ENCODE measurements at places on chromosomes 5 and 9.

DNA sequence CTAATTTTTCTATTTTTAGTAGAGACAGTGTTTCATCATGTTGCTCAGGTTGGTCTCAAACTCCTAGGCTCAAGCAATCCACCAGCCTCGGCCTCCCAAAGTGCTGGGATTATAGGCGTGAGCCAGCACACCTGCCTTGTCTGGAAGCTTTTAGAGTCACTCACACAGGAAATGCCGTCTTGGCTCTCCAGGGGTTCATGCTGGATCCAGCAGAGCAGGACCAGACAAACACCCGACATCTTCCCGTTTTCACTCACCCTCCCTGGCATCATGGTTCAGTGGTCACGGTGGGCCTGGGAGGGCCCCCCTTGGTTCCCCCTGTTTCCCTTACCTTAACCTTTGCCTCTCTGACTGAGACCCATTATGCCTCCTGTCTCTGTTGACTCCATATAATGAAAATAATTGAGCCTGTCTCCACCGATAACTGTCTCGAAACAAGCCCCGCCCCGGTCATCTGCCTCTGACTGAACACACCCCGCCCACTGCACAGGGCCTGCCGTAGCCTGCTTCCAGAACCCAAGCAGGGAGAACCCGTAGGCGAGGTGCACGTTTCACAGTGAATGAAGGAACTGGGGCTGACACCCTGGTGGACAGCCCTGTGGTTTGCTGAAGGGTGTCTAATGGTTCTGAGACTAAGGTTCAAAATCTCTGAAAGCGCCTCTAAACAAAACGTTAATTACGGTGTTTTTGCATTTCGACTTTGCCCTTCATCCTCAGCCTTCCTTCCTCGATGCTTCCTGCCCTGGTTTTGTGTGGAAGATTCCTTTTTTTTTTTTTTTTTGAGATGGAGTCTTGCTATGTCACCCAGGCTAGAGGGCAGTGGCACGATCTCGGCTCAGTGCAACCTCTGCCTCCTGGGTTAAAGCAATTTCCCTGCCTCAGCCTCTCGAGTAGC is 39.7 kb upstream of the SPRY4 start:
- no peak for DNase-seq

DNA sequence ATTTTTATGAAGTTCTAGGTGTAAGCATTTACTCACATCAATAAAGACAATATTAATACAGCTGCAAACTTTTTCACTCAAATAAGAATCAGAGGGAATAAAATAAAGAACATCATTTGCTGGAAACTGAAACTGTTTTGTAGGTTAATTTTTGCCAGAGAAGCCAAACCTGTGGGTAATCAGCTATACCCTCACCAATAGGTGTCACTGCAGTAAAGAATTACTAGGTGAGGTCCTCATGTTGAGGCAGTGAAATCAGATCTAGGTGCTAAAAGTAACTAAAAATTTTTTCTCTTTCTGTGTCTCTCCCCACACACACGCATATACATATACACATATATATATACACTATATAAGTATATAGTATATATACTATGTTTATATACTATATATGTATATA is 1016.3 kb upstream of the SEMA6A start:
- no peak for DNase-seq

- DNase-seq, result no peak
These were observed 128.3 kb upstream of the CCNH start for GRCh38 chr5:87541033-87541432.

GRCh38 chr5:148542812-148543211 is 111.5 kb downstream of the HTR4 start:
- no peak for DNase-seq

GRCh38 chr5:153655201-153655510 is 164.7 kb downstream of the GRIA1 start:
- DNase-seq, result no peak

DNA sequence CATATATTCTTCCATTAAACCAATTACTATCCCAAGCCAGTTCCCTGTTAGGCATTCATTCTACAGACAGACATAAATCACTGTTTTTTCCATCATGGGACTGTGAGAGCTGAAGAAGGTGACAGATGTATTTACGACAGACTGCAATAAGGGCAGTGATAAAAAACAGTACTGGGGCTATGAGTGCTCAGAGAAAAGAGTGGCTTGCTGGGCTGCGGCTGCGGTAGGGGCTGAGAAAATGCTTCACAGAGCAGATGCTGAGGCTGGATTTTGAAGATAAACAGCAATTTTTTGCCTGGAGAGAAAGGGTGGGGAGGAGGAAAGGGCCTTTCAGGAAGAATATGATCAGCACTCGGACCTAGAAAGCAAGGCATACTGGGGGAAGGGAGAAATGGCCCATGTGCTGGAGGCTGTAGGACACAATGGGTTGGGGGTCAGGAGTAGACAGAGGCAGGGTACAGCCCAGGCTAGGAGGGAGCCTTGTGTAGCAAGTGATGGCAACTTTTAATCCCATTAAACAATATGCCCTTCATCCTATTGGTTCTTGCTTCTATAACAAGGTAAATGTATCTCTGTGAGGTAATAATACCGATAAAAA is 279.3 kb downstream of the ASTN2 start:
- DNase-seq, result no peak

DNA sequence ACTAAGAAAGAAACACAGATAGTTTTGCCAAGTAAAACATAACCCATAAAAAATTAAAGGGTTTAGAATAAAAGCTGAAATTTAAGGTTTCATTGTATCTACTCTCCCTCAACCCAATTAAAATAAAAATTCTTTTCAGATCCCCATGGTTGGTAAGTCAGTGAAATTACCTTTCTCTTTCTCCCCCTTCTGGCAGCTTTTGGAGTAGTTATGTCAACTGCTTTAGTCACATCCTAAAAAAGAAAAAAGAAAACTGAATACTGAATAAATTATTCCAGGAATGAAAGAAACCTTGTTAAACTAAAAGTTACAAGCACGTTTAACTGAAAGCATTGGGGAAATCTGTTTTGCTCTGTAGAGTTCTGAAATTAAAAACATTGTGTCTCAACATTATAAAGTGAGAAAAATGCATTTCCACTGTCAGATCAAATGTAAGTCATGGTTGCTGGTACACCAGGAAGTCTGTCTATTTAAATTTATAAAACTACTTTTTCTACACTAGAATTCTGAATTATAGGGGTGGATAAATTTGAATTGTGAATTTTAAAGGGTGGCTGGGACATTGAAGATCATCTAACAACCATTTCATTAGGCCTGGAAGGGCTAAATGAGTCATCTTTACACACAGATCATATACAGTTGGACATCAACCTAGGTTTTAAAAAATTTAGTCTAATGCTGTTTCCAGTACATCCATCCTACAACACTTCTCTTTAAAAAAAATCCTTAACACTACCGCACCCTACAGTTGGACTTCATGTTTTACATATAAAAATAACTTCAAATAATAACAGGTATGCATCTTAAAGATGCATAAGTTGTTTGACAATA is 24.7 kb downstream of the PSIP1 start:
- DNase-seq, result no peak

GRCh38 chr9:130331573-130331972 is 66.0 kb downstream of the HMCN2 start:
- DNase-seq, result no peak
